ENCODE measurements at places on chromosomes 5 and 9.

DNA sequence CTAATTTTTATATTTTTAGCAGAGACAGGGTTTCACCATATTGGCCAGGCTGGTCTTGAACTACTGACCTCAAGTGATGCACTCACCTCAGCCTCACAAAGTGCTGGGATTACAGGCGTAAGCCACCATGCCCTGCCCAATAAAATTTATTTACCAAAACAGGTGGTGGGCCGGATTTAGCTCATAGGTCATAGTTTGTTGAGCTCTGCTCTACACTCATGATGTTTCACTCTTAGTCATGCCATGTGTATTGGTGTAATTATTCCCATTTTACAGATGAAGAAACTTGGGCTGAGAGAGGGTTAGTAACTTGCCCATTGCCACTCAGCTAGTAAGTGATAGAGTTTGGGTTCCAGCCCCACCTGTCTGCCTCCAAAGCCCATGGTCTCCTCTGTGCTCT, 93.1 kb upstream of the WWC1 start:
- no peak for DNase-seq

- DNase-seq: no peak
Observed at GRCh38 chr5:41370482-41370881, 139.9 kb downstream of the PLCXD3 start.

DNA sequence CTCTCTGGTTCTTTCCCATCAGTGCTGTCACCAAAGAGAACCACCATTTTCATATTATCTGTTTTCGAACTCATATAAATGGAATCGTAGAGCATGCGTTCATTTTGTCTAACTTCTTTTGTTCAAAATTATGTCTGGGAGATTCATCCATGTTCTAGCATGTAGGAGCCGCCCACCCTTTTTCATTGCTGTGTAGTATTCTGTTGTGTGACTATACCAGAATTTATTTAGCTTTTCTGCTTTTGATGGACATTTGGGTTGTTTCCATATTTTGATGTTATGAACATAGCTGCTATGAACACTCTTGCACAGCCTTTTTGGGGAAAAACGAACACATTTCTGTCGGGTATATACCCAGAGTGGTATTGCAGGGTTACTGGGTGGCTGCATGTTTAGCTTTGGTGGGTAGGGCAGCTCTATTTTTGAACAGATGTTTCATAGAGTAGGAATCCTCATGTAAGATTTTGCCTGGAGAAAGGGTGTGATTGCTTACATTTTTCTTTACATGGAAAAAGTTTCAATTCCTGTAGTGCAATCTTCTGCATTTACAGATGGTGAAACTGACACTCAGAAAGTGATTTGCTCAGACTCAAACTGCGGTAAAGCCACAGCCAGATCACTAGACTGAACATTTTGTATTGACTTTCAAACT, 100.2 kb upstream of the IL12B start:
- no peak for DNase-seq

- DNase-seq: no peak
Observed at GRCh38 chr5:12772276-12772675, 868.0 kb upstream of the CTNND2 start.

- no peak for DNase-seq
Observed at GRCh38 chr5:148403344-148403743, 19.6 kb downstream of the FBXO38 start.

- no peak for DNase-seq
Observed at GRCh38 chr5:60719329-60719728, 19.4 kb upstream of the DEPDC1B start.

- DNase-seq: no peak
Observed at GRCh38 chr9:33798545-33798944, 3.2 kb downstream of the PRSS3 start.
